ENCODE measurements at places on chromosomes 12 and 14. TPM values are rescaled to one million over a fixed set of nuclear protein-coding genes. Genes with fewer than 3 reads are reported as not detected.

Gene SPX
- not detected for total RNA-seq

Gene TMEM179
- total RNA-seq = not detected

Gene CD69
- 6.7 TPM for total RNA-seq

Gene TRAFD1
- total RNA-seq = 56.9 TPM

Gene SMARCD1
- total RNA-seq = 67.8 TPM

DNA sequence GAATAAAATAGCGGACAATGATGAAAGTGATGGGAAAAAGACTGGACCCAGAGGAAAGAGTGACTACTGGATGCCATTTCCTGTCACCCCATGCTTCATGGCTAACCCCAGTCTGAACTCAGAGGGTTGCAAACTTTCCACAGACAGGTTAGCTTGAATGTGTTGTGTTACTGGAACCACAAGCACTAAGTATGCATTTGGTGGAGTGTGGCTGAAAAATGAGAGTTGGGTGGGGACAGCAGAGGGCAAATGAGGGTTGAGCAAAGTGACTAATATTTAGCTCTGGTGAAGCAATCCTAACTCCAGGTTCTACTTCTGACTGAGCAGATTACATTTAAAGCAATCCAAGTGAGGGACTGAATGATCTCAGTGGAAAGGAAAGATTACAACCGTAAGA lies 1.6 kb downstream of the SLC16A7 start:
- no peak for DNase-seq

GRCh38 chr14:105466531-105467248 lies 7.9 kb upstream of the CRIP2 start:
- no peak for DNase-seq

GRCh38 chr12:101707131-101707782 lies 9.8 kb downstream of the CHPT1 start:
- DNase-seq = no peak

DNA sequence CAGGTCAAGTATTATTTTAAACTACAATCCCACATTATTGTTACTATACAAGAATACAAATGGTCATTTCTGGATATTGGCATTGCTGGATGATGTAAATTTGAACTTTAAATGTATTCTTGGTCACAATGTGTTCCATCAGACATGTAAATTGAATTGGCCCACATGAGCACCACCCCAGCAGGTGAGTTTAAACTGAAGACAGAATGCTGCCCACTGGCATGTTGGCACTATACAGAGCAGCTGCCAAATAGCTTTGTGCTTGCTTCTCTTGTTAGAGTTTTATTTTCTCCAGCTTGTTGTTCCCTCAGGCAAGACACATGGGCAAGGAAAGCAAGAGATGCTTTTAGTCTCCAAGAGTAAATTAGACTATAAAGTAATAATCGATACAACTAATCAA lies 98.6 kb downstream of the C12orf50 start:
- no peak for DNase-seq

- DNase-seq = no peak
Observed at GRCh38 chr12:108933949-108934348, 54.1 kb downstream of the DAO start.

GRCh38 chr12:21580748-21581516 lies 23.7 kb downstream of the GYS2 start:
- no peak for DNase-seq

Data from esophagus squamous epithelium (tissue), 5 donors.